Stimulated activated CD4-positive, alpha-beta T cell treated with anti-CD3 and anti-CD28 coated beads, Interleukin-1b, Interleukin-23, amount 100 ng/mL, for 1 hour (primary cell): ENCODE measurements at places on chromosomes 7 and 10.

DNA sequence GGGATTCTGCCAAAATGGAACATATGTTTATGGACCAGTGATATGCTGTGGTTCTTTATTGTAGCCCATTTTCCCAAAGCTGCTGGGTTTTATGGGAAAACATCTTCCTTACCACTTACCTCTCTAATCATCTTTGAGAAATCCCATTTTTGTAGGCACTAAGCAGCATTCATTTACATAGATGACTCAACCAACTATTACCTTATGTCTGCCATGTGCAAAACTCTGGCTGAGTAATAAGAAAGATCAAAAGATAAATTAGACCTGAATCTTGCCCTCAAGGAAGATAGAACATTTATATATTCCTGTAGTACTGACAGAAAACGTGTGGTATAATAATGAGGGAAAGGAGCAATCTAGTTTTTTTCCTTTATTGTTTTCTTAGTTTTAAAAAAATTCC, 24.3 kb downstream of the CBLL1 start:
- no peak for DNase-seq

- DNase-seq, result no peak
Observed at GRCh38 chr7:120110169-120110568, 162.8 kb upstream of the KCND2 start.

DNA sequence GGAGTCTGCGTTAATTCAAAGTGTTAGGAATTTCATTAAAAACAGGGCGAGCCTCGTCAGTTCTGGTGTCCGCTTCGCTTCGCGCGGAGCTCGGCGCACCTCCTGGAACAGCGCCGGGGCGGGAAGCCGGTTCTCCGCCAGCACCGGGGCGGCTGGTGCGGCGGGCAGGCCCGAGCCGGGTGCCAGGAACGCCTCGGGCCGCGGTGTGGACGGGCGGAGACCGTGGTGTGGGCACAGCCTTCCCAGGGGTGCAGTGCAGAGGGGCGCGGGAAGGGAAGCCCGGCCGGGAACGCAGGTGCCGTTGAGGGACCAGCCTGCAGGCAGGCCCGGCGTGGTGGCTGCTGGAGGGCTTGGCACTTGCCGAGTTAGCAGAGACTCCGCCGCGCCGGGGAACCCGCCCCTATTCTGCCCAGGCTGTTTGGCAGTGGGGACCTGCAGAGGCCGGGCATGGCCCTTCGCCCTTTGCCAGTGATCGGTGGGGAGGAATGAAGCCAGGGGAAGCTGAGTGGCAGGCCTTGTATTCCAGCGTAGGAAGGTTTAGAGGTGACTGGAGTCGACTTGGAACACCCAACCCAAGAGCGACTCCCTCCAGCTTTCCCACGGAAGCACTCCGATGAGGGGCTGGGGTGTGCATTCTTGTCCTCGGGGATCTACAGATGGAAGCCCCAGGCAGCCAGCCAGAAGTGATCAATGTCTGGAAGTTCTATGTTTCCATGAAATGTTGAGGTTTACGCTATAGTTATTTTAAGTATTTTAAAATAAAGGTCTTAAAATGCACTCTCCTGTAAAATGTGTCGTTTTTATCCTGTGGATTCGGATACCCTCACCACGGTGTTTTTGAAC, 945 bp upstream of the RHEB start:
- DNase-seq, result no peak

DNA sequence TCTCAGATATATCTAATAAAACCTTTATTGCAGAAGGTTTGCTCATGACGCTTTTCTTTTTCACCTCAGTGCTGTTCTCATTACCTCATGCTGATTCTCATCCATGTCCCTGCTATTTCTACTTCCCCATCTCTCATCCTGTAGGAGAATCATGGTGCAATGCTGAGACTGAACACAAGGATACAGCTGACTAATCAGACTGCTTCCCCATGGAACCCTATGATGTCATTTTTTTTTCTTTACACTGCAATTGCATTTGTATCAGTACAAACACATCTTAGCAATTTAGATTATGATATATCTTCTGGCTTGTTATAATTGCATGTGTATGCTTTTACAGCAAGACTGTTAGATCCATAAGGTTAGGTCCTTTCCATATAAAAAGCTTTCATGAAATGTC, 93.7 kb downstream of the SEMA3A start:
- no peak for DNase-seq

DNA sequence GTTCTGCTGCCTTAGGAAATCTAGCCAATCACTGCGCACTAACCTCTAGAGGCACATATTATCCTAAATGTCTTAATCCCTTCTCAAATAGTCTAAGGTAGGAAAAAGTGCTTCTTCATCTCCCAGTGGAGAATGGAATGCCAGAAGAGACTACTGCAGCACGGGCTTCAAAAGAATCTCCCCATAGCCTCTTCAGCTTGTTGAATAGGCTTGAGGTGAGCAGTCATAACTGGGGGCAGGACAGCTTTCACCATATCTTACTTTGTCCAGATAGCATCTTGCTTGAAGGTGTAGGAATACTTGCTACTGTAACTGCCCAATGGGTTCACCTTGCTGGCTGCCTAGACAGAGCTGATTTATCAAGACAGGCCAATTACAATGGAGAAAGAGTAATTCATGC, 88.8 kb downstream of the MBL2 start:
- DNase-seq, result no peak

DNA sequence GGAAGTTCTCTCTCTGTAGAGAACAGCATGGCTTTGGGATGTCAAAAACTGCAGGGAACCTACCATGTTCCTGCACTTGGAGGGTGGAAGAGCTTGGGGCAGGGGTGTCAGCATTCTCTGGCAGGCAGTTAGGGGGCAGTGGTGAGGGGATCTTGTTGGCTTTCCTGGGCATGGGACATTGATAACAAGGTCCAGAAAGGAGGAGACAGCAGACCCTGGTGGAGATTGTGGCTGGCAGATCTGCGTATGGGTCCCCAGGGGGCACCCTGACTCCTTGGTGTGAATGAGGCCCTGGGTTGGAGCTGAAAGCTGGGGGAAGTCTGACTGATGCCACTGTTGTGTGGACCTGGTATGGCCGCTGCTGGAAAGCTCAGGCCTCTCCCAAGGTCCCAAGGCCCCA, 22.9 kb upstream of the CAMK2B start:
- DNase-seq, result no peak

DNA sequence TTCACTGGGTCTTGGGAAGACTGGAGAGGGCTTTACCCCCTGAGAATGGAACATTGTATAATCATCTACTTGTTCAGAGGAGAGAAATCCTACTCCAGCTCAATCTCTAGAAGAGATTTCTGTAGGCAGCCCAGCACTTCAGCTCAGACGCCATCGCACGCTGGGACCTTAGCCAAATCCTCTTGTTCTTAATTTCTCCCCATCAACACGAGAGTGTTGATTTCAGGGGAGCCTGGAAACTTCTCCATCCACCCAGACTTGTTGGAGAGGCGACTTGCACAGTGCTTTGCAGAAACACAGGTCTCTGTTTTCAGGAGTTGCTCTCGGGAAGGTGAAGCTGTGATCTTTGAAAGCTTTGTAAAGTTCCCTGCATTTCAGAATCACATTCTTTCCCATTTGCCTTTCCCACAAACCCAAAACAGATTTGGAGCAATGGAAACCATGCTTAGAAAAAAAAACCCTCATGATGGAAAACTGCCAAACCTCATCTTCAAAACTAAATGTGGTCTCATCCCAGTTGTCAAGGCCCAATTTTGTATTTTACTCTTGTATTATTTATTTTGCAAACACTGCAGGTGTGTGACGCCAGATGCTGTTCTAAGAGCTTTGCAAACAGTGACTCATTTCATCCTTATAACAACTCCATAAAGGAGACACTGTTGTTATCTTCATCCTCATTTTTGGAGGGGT, 60.9 kb downstream of the CALML3 start:
- no peak for DNase-seq

GRCh38 chr7:15280078-15280733, 281.6 kb downstream of the AGMO start:
- no peak for DNase-seq

DNA sequence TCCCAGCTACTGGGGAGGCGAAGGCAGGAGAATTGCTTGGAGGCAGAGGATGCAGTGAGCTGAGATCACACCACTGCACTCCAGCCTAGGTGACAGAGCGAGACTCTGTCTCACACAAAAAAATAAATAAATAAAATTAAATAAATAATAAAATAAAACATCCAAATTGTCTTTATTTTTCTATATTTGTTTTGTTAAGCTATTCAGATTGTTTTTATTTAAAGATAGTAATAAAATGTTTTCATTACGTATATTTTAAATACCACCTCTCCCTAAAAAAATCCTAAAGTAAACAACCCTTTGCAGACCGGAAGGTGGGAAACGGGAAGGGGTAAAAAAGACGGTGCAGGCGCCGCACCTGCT, 70.7 kb upstream of the TNRC18 start:
- no peak for DNase-seq

DNA sequence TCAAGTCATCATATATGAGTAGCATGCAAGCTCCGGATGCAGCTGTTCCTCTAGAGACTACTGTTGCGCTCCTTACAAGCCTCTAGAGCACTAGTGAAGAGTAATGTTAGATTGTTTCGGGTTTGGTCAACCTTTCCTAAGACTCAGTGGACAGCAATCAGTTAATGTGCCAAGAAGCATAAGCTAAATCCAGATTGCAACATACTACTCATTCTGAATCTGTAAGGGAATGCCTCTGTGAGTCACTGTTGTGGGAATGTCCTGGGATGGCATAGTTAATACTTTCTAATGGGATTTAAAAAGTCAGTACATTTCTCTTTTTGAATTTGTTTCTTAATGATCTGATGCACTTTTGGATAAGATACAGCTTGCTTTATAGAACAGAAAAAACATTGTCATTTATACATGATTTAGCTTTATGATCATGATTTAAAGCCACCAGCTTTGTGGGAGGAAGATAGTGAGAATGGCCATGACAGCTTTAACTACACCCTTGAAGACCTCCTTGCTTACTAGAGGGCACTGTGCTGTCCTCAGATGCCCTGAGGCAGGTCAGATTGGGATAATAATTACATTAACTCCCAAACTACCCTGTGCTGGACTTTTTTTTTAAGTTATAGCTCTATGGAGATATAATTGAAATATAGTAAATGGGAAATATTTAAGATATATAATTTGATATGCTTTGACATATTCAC, 138.4 kb downstream of the SDK1 start:
- no peak for DNase-seq

DNA sequence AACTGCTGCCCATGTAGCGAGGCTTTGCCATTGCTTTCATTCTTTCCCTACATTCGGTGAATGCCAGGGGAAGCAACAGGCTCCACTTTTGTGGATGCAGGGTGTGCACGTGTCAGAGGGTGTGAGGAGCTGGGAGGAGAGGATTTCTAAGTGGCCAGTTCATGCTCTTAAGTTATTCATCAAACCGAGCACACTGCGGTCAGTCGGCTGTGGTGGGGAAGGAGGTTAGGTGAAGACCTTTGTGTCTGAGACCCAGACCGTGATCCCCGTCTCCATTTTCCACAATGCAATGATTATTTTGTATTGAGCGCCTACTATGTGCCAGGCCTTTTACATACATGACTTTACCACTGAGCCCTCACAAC, 438.6 kb upstream of the GALNT17 start:
- DNase-seq, result no peak

- DNase-seq, result no peak
Observed at GRCh38 chr10:99412099-99412498, 18.3 kb downstream of the GOT1 start.

GRCh38 chr7:127532151-127532550, 53.2 kb downstream of the GCC1 start:
- DNase-seq, result no peak

DNA sequence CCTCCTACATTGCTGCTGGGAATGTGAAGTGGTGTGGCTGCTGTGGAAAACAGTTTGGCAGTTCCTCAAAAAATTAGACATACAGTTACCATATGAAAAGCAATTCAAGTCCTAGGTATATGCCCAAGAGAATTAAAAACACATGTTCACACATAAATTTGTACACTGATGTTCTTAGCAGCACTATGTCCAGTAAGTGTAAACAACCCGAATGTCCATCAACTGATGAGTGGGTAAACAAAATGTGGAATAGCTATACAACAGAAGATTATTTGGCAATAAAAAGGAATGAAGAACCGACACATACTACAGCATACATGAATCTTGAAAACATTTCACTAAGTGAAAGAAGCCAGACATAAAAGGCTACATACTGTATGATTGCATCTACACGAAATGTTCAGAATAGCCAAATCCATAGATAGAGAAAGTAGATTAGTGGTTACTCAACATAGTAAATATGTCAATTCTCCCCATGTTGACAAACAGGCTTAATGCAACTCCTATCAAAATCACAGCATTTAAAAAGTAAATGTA, 17.2 kb downstream of the CEP41 start:
- DNase-seq, result no peak
